ENCODE measurements at places on chromosomes 3 and 15. TPM values are rescaled to one million over a fixed set of nuclear protein-coding genes. Genes with fewer than 3 reads are reported as not detected.

GRCh38 chr3:53534676-53535400 lies 40.4 kb downstream of the CACNA1D start:
- peak; percentile 27 for DNase-seq

The SKOR1 gene
- 4.9 TPM for total RNA-seq

The CAV3 gene
- not detected for total RNA-seq

DNA sequence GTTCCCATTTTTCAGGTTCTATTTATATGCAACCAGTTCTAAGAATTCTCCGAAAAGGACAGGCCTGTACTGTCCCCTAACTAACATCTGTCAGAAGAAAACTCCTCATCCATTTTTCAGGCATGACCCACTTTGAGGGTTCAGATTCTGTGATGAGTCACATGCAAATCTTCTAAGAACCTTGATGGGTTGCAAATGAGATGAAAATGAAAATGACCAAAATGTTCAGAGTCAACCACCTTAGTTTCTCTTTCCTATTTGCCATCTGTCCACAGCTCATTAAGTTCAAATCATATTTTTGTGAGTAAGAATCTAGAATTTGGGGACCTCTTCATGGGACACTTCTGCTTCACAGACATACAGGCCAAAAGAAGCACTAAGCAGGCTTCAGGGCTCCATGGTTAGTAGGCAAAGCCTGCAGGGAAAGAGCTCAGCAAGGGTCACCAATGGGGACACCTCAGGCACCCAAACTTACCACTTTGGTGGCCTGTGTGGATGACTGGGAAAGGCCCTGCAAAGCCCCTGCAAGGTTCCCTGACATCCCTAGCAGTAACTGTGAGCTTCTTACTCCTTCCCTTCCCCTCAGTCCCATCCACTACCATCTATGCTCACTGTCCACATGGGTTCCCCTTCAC lies 122.0 kb downstream of the WDR76 start:
- DNase-seq: no peak

DNA sequence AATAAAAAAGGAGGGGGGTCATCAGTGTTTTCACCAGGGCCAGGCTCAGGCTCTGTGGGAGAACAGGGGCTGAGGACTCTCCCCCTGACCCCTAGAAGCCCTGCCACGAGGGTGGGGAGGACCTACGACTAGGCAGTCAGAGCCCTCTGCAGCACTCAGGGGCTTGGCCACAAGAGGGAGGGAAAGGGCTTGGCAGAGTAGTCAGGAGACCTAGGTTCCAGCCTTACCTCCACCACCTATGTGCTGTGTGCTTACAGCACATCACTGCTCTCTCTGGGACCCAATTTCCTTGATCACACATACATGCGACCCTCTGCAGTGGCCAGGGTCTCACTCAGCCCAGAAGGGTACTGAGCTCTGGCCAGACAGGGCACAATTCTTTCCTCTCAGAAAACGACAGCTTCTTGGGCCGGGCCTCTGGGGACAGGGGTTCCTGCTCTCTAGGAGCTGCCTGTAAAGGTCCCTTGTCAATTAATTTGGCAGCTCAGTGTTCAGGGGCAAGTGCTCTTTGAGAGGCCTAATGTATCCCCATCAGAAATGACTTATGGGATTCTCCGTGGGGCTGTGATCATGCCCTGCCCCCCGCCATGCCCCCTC lies 16.4 kb upstream of the SKIC8 start:
- peak; percentile 24 for DNase-seq

The CPB1 gene
- not detected for total RNA-seq

- DNase-seq: no peak
These were observed 165.2 kb upstream of the MYRIP start for GRCh38 chr3:39644176-39644575.

DNA sequence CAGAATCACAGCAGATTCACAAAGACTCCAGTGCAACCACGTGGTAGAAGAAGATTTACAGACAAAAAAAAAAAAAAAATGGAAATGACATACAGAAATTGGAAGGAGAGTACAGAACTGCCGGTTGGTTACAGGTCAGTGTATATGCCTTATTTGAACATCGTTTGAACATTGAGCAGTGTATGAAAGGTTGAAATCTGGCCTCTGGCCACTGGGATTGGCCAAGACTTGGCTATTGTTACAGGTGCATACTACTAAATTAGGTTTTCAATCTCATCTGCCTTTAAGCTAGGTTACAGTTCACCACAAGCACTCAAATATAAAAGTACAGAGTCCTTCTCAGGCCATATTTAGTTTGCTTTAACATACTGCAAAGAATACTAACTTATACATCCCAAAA lies 59.8 kb downstream of the THBS1 start:
- DNase-seq: no peak

DNA sequence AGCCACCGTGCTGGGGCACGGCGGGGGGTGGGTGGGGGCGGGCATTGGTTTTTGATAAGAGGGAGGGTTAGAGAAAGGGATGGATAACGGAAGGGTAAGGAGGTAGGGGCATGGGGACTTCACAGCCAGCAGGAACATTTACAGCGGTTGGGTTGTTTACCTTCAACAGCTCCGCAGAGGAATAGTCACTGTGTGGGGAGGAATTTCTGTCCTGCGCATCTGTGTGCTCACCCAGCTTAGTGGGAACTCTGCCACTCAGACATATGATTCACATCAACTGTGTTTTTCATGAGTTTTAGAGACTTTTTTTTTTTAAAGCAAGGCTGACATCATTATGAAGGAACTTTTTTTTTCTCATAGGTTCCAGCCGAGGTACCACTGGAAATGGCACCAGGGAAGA lies 19.6 kb downstream of the CHRD start:
- no peak for DNase-seq

DNA sequence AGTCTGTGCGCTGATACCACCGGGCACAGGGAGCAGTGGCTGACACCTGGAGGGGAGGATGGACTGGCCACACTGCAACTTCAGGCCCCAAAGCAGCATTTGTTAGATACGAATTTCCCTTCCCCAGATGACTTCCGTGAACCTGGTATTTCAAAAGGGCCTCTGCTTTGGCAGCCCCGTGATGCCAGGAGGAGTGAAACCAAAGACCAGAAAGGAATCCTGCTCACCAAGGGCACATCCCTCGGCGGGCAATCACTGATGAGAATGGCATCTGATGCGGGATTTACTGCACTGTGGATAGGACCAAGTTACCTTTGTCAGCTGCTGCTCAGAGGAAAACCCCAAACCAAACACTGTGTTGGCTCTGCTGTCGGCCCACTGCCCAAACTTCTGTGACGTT lies 65.5 kb downstream of the WHAMM start:
- no peak for DNase-seq

GRCh38 chr3:186381424-186382216 lies 19.6 kb upstream of the DGKG start:
- no peak for DNase-seq

- DNase-seq: no peak
These were observed 11.7 kb upstream of the LACTB start for GRCh38 chr15:63109920-63110319.

The ZNF80 gene
- total RNA-seq: not detected

DNA sequence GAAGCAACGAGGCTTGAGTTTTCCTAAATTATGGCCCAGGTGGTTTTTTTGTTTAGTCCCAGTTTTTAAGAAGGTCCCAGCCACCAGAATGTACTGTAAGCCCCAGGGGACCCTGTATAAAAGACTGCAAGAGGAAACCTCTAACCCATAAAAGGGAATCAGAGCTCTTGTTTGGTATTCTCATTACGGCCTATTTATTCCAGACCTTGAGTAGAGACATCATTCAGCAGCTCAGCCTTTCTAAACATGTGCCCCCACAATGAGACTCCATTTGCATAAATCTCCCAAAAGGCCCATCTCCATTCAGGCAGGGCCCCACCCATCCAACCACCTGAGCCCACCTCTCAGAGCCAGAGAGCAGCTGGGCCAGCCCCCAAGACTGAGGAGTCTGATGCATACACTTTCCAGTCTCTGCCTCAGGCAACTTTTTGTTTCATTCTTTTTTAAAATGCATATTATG lies 25.7 kb downstream of the ZDHHC3 start:
- no peak for DNase-seq

DNA sequence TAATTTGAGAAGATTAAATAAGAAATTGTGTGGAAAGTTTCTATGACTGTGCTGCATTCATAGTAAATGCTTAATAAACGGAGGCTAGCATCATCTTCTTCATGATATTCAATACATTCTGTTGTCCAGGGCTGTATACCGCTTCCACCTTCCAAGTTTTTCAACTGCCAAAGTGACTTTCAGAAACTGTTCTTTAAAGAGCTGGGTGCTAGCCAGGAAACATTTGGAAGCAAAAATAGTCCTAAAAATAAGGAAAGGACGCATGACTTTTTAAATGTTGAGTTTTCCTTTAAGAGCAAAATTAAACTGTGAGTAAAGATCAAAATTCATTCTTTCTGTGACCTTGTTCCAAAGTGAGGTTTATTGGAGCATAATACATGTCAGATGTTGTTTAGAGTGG lies 9.4 kb upstream of the ERC2 start:
- no peak for DNase-seq

GRCh38 chr3:122784436-122784835 lies 9.2 kb downstream of the HSPBAP1 start:
- no peak for DNase-seq

GRCh38 chr3:27426926-27427325 lies 57.3 kb downstream of the SLC4A7 start:
- no peak for DNase-seq

GRCh38 chr3:176293276-176293675 lies 904.0 kb downstream of the TBL1XR1 start:
- DNase-seq: no peak

GRCh38 chr3:42681361-42682038 lies 3.8 kb upstream of the KLHL40 start:
- DNase-seq: no peak

DNA sequence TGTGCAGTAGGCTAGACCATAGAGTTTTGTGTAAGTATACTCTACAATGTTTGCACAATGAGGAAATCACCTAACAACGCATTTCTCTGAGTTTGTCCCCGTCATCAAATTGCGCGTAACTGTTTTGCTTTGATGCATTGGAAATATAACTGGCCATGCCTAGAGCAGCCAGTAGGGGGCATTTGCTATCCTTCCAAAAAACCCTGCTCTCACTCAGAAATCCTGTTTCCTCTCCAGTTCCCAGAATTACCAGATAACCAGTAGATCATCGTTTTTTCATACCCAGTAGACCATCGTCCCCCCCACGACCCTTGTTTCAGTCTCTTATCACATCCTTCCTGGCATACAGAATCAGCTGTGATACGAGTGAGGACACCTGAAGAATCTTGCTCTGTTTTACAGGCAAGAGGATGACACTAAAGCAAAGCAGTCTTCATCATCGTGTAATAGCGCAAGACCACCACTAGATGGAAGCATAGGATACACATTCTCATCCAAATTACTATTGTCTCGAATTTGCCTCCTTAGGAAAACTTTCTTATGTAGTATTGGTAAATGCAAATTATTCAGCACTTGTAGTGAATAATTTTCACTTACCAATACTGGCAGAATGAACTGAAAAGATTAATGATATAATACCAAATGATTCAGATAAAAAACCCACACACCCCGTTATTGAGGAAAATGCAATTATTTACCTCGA lies 4.4 kb upstream of the GABRR3 start:
- peak; percentile 81 for DNase-seq

- DNase-seq: peak; percentile 78
These were observed 41.7 kb downstream of the ARPP21 start for GRCh38 chr3:35680866-35681650.

DNA sequence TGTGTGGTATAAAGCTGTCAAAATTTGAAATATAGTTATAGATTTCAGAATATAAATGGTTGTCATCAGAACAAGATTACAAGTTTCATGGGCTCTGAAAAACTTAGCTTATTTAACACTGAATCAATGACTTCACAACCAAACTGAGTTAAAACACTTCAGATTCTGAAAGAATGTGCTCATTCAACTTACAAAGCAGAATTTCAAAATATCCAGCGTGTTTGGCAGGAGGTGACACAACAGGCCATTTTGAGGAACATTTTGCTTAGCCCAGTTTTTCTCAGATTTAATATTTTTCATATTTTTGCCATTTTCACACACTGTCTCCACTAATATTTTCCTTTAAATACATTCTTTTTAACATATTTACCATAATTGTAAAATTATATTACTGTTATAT lies 781.1 kb downstream of the TUSC7 start:
- DNase-seq: no peak

- DNase-seq: no peak
These were observed 397.9 kb downstream of the EPHB1 start for GRCh38 chr3:135192929-135193328.

The MYRIP gene
- total RNA-seq: not detected

GRCh38 chr3:46146548-46146947 lies 61.6 kb downstream of the CCR1 start:
- DNase-seq: no peak

DNA sequence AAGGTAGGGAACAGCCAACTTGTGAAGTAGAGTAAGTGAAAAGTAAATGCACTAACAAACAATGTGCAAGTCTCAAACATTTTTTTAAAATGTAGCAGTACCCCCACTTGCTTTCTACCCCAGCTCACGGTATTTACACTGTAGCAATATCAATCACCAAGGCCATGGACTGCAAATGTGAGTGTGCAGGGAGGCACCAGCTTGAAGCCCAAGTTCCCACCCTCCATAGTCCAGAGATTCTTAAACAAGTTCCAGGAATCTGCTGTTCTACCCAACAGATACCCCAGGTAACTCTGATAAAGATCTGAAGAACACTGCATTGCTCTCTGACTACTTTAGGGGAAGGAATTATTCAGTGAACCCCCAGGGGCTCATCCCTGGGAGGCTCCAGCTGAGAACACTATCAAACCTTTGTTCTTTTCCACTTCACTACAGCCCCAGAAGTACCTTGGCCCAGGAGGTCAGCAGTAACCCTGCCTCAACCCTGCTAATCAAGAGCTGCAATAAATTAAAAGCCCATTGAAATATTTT lies 86.1 kb downstream of the FOXP1 start:
- peak; percentile 5 for DNase-seq

The SAMMSON gene
- not detected for total RNA-seq

DNA sequence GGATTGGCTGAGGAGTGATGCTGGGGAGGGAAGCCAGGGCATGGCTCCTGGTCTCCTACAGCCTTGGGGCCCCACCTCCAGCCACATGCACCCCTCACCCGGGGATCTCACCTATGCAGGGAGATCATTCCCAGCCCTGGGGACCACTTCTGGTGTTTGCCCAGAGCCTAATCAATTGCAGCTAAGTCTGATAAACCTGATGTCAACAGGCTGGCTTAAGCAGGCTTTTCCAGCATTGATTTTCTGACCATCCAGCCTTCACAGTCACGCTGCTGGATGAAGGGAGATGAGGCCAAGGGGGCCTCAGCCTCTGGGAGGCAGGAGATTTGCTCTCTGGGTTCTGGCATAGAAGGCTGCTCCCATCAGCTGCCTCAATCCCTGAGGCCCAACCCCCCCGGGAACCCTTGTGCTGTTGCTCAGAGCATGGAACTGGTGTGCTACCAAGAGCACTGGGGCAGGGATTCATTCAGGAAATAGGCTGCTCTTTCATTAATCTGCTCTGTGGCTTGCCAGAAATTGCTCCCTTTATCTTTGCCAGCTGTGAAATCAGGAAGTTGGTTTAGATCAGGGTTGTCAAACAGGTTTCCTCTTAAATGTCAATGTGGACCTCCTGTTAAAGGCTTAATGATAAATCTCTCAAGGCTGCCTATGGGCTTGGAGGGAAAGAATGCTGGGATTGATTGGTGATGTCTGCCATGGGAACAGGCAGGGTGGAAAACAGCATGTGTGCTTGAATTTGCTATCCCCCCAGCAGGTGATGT lies 19.0 kb downstream of the FAM3D start:
- no peak for DNase-seq

GRCh38 chr15:35559683-35560082 lies 13.7 kb upstream of the DPH6 start:
- DNase-seq: no peak

- DNase-seq: no peak
These were observed 16.0 kb downstream of the LTF start for GRCh38 chr3:46448721-46449120.

Data from G401 (cell line).